NCI-H1092 treated with DMSO at 0.1 percent for 48 hours (cell line): ENCODE measurements at places on chromosomes 4 and X.

- DNase-seq: no peak
Observed at GRCh38 chr4:39544580-39545315, 17.5 kb upstream of the UGDH start.

GRCh38 chr4:53196882-53197771 is 168.7 kb downstream of the SCFD2 start:
- peak; percentile 65 for DNase-seq

DNA sequence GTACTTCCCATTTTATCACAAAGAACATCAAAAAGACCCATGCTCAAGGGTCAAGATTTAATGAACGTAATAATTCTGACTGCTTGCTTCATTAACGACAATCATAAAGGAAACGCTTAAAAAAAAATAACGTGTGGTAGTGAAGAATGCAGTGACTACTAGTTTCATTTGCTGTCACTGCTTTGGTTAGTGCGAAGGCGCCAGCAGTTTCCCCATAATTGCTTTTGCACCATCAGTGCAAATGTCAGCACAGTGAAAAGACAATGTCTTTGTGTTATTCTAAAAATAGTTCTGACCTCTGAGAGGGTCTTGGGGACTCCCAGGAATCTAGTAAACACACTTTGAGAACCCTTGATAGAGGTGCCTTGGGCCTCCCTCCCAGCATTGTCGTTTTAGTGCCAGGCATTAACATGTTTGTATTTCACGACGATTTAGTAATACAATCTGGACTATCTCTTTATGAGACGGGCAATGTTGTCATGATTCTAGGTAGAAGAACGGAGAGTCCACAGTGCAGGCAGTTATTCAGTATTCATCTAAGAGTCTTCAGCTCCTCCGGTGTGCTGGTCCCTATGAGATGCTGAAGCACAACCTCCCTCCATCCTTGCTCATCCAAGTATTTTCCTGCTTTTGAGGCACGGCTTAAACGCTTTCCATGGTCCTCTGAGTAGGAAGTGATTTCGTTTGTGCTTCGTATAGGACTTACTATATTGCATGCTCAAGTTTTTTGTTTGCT is 71.0 kb downstream of the AFF1 start:
- peak; percentile 49 for DNase-seq

- DNase-seq: no peak
Observed at GRCh38 chr4:2961421-2961810, 1.8 kb downstream of the NOP14 start.

DNA sequence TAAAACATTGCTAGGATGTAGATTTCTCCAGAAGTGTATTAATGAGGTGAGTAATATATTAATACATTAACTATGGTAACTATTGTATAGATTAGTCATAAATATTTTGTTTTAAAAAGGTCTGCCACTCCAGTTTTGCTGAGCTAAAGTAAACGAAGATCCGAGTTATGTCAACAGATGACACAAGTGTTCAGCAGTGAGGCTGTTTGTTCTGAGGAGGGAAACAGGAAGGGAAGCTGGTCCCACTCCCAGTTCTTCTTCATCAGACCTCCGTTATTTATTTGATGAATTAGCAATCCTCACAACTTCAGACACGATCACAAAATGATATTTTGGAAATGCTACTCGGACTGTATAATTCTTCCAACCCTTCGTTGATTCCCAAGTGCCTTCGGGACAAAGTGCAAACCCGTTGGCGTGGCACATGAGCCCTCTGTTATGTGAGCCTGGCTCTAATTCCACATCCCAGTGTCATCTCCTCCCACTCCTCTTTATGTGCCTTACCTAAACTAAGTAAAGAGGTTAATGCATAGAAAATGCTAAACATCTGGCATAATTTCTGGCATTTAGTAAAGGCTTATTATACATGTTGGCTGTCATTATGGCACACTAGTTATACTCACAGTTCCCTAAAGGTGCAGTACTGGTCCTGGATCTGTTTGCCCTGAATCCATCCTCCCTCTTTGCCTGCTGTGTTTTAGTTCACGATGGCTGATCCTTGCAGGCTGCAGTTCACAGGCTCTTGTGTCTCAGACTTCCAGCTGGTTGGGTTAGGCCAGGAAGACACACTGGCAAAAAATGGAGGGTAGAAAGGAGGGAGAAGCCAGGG is 190.6 kb upstream of the LNX1 start:
- peak; percentile 17 for DNase-seq

- no peak for DNase-seq
Observed at GRCh38 chrX:123665197-123665596, 67.7 kb downstream of the THOC2 start.

- DNase-seq: no peak
Observed at GRCh38 chr4:10079912-10080588, 36.5 kb downstream of the WDR1 start.

GRCh38 chrX:45748369-45748774 is 547.7 kb upstream of the DIPK2B start:
- DNase-seq: no peak

- no peak for DNase-seq
Observed at GRCh38 chr4:168643111-168643795, 146.4 kb downstream of the PALLD start.

DNA sequence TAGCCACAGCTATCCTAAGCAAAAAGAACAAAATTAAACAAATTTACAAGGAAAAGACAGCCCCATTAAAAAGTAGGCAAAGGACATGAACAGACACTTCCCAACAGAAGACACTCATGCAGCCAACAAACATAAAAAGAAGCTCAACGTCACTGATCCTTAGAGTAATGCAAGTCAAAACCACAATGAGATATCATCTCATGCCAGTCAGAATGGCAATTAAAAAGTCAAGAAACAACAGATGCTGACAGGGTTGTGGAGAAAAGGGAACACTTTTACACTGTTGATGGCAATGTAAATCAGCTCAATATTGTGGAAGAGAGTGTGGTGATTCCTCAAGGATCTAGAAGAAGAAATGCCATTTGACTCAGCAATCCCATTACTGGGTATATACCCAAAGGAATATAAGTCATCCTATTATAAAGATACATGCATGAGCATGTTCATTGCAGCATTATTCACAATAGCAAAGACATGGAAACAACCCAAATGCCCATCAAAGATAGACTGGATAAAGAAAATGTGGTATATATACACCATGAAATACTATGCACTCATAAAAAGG is 163.0 kb upstream of the TET2 start:
- DNase-seq: no peak

- no peak for DNase-seq
Observed at GRCh38 chrX:11764602-11765067, 6.6 kb downstream of the MSL3 start.

GRCh38 chrX:154366666-154367055 is 7.8 kb downstream of the FLNA start:
- no peak for DNase-seq

- DNase-seq: no peak
Observed at GRCh38 chr4:24105327-24106038, 215.6 kb upstream of the PPARGC1A start.

GRCh38 chr4:181524499-181524898 is 718.7 kb upstream of the TENM3 start:
- DNase-seq: no peak

DNA sequence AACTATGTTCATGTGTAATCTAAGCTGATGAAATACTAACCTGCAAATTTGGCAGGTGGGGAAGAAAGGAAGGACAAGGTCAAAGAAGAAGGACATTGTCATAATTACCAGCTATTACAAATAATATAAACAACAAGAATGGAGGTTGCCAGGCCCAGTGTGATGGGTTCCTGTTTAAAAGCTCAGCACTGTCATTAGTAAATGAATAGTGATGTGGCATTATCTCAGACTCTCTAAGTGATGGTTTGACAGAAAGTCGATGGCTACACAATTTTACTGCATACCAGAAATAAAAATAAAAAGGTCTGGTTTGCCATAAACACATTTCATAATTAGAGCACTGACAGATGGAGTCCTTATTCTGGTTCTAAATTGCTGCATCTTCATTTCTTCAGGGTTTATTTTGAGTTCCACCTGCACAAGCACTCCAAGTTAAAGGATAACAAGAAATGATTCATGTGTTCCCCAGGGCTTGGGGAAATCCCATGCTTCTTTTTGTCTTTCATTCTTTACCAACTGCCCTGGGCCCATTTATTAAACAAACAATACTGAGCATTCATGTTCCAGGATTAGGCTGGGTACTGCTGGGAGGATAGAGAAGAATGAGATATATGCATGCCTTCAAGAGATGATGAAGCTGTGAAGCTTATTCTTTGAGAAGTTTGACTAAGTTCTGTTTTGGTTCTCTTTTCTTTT is 367.8 kb upstream of the RASGEF1B start:
- peak; percentile 13 for DNase-seq

DNA sequence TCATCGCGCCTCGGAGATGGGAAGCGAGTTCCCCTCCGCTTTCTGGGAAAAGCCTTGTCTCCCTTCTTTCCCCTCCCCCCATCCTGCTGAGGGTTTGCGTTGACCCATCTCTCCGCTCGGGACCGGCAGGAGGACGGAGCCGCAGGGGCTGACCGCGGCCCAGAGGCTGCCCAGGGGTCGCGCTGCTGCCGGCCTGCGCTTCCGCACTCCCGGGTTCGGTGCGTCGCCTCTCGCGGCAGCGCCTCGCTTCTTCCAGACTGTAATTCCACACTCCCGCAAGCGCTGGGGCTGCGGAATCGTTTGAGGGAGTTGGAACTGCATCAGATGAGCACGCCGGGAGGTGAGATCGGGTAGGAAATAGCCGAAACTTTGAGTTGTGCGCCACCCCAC is 88.3 kb downstream of the BCOR start:
- DNase-seq: peak; percentile 60

DNA sequence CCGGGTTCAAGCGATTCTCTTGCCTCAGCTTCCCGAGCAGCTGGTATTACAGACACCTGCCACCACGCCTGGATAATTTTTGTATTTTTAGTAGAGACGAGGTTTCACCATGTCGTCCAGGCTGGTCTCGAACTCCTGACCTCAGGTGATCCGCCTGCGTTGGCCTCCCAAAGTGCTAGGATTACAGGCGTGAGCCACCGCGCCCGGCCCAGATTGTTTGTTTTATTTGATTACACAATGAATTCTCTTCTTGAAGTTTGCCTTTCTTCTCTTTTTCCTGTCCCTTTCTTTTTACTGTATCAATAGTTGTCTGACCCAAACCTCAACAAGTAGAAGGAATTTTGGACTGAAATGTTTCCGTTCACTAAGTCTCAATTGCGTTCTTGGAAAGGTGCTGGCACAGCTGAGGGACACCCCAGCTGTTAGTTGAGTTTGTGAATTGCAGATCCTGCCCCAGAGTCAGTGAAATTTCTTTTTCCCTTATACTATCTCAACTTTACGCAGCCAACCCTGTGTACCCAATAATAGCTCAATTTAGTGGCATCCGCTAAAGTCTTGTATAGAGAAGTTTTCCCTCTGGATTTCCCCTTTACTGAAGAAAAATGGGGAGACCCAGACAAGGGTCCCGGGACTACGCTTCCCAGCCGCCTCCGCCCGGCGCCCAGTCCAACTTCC is 639 bp upstream of the MTM1 start:
- no peak for DNase-seq

DNA sequence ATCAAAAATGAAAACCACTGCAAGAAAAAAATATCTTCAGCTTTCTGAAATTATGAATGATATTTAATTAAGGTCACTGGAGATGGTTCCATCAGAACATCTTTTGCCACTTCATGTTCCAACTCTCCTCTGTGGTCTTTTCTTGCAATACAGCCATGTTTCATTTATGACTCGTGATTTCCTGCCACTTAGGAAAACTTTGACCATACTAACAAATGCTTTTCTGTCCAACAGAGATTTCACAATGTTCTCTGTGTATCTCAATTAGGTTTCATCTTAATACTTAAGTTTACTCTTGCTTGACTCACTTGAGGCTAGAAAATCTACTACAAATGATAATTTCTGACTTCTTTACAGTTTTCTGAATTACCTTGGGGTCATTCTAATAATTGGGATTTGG is 330.9 kb downstream of the CXXC4 start:
- DNase-seq: no peak

DNA sequence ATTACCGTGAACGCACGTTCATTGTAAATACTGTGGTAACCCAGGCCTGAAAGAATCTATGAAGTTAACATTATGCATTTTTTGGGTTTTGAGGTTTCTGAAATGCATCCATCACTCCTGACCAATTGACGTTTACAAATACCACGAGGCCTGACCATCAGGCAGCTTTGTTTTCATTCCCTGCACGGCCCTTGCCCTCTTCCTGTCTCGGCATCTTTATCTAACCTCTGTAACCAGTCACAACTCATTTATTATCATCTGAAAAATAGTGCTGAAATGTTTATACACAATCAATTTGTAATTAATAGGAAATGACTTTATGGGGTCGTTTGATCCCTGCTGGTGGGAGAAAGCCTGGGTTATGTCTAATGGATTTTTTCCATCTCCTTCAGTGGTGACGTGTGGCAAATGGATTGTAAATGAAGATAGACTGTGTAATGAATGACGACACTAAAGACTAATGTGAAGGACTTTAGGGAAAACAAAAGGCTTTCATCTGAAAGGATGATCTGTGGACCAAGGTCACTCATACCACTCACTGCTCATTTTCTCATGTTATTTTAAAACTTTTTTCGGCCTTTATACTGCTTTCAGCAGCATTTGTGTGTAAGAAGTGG is 102.7 kb upstream of the SORBS2 start:
- DNase-seq: no peak

GRCh38 chrX:32155044-32155638 is 1056.2 kb downstream of the DMD start:
- DNase-seq: no peak

GRCh38 chrX:43876680-43877079 is 5.6 kb downstream of the MAOB start:
- no peak for DNase-seq

DNA sequence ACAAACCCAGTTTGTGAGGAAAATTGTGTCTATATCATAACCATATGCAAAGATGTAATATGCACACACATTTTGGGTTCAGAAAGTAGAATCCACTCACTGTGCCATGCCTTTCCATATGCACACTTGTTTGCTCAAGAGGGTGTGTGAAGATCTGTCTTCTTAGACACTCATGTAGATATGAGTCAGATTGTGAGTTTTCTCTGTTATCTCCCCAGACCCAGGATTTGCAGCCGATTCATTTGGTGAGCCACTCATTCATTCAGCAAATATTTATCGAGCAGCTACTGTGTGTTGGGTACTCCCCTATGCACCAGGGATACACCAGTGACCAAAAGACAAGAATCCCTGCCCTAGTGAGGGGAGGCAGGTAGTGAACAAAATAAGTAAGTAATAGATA is 81.5 kb downstream of the CLCN5 start:
- no peak for DNase-seq

DNA sequence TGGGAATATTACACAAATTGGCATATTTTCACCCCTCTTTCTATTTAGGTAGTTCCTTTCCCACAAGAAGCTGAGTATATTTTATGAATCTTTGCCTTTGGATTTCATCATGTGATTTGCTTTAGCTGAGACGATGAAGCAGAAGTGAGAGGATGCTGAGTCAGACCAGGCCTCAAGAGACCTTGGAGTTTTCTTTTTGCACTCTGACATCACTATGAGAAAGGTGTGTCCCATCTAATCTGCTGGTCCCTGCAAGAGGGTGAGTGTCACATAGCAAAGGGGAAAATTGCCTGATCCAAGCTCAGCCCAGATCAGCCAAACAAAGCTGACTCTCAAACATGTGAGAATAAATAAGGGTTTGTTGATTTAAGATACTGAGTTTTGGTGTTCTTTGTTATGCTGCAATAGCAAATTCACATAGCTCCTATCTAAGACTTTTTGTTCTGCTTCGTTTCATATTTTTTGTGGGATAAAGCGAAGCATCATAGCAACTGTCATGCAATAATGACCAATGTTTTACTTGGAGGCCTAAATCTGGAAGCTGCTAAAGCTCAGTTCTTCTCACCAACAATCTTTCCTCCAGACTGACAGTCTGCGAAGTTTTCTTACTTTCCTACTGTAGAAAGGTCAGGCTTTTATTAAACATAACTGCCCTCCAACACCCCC is 176.9 kb downstream of the PDHA2 start:
- DNase-seq: no peak

GRCh38 chr4:151671541-151672059 is 89.2 kb downstream of the GATB start:
- DNase-seq: no peak
